Stimulated activated CD8-positive, alpha-beta memory T cell treated with anti-CD3 and anti-CD28 coated beads, Interleukin-7, amount 100 ng/mL, for 4 hours (primary cell): ENCODE measurements at places on chromosomes 2 and 18.

DNA sequence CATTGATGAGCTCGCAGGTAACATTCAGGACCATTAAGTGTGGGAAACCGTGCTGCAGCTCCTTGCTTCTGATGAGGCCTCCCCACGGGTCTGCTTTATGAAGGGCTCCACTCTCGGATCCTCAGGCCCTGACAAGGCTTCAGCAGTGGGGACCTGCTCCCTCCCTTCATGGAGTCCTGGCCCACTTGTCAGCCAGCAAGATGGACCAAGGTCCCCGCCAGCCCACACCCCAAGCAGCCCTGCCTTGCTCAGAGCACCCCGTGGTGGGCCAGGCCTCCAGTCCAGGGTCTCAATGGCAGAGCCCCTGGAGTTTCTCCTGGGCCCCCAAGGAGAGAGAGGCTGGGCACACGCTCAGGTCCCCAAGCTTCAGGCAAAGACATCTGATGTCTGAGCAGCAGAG lies 41.5 kb downstream of the CROCC2 start:
- DNase-seq = no peak

GRCh38 chr18:39841482-39842365 lies 2113.3 kb upstream of the PIK3C3 start:
- DNase-seq = no peak

- DNase-seq = no peak
Measured at GRCh38 chr18:2961821-2962220, 51.1 kb downstream of the LPIN2 start.

DNA sequence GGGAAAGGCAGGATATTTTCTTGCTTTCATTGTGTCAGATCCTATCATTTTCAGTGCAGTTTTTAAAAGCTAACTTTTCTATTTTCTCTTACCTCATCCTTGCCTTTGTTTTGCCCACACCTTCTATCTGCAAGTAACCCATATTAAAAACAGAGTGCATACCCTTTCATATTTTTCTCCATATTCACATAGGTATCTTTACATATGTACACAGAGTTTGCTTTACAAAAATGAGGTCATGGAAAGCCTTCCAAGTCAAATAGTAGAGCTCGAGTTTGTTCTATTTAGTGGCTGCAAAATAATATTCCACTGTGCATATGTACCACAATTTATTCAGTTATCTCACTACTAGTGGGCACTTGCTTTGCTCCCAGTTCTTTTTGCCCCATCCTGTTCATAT lies 3.9 kb upstream of the DHRS9 start:
- no peak for DNase-seq

- DNase-seq = no peak
Measured at GRCh38 chr2:119009110-119009509, 67.1 kb downstream of the MARCO start.

- no peak for DNase-seq
Measured at GRCh38 chr18:36298126-36298741, 721 bp downstream of the FHOD3 start.

DNA sequence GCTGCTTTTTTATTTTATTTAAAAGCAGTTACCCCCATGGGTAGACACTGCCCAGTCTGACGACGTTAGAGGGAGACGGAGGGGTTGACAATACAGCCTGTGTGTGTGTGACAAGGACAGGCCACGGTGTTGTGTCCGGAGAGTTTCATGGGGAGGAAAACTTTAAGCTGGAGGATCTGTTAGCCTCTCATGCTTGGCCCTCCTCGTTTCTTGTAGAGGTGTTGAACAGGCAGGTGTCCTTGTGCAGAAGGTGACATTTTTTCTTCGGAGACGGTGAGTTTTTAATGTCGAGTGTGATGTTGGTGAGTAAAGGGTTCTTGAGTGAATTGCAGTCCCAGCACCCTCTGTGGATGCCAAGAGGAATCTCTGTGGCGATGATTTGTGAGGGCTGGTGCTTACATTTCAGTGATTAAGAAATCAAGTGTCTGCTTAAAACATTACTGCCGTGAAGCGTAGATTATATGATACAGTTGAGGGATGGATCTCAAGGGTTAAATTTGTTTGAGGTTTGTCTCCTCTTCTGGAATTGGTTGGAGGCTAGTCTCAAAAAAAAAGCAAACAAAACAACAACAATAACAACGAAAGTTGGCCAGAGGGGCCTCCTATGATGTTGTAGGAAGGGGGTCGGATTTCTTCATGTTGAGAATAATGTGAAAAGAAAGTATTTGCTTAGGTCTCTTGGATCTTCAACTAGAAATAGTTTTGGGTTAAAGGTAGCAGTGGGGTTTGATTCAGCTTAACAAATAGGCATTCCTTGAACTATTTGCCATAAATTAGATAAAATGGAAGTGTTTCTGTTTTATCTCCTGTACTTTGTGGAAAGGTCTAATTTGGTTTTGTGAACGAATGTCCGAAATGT lies 1.6 kb downstream of the NCOA1 start:
- no peak for DNase-seq

DNA sequence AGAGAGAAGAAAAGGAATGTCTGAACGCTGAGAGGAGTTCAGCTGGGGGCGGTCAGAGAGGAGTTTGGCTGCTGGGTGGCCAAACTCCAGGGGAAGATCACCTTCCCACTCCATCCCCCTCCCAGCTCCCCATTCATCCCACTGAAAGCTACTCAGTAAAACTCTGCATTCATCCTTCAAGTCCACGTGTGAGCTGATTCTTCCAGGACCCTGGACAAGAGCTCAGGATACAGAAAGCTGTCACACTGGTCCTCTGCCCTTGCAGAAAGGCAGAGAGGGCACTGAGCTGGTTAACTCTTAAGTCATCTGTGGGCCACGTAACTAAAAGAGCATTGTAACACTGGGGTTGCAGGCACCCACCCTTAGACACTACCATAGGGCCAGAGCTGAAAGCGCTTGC lies 132.1 kb upstream of the ARL4C start:
- no peak for DNase-seq

DNA sequence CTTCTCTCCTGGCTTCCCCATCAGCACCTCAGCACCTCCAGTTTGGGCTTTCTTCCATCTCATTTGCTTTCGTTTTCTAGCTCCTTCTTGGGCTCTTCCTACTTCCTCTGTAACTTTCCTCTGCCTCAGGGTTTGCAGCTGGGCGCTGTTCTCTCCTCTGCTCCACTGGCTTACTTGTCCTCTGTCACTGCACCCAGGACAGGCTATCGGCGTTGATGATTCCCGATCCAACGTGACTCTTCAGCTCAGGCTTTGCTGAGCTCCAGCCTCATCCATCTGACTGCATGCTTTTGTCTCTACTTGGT lies 362.4 kb downstream of the CYRIA start:
- no peak for DNase-seq

DNA sequence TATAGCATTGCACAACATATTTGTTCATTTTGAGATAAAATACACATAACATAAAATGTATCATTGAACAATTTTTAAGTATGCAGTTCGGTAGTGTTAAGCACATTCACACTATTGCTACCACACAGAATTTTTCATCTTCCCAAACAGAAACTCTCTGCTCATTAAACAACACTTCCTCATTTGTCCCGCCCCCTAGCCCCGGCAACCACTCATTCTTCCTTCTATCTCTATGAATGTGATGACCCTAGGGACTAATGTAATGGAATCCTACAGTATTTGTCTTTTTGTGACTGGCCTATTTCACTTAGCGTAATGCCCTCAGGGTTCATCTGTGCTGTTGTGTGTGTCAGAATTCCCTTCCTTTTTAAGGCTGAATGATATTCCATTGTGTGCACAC lies 95.4 kb downstream of the TSHZ1 start:
- DNase-seq = no peak
